Epithelial cell of alveolus of lung (primary cell): ENCODE measurements at places on chromosomes 16 and 17. TPM values are rescaled to one million over a fixed set of nuclear protein-coding genes. Genes with fewer than 3 reads are reported as not detected.

The DLX4 gene
- total RNA-seq: not detected in 2 replicates

The SNN gene
- total RNA-seq: 6.3 and 17.8 TPM in 2 replicates

The DPEP1 gene
- total RNA-seq: 0.26 and 6.7 TPM in 2 replicates

The PLD6 gene
- total RNA-seq: 1.3 and 1.4 TPM in 2 replicates

The INCA1 gene
- total RNA-seq: 0.32 and 0.39 TPM in 2 replicates

The MPP2 gene
- total RNA-seq: 3.9 and 5.7 TPM in 2 replicates

The KRT32 gene
- 0.13 TPM in 1 of 2 replicates, not detected in the other for total RNA-seq

The SRCIN1 gene
- not detected in 2 replicates for total RNA-seq

The CTF1 gene
- total RNA-seq: 3.4 and 5.2 TPM in 2 replicates

The EFNB3 gene
- total RNA-seq: 1.6 and 8.7 TPM in 2 replicates

The KCNH4 gene
- not detected in 2 replicates for total RNA-seq

The ATP1B2 gene
- total RNA-seq: 1.0 TPM in 1 of 2 replicates, not detected in the other
